ENCODE measurements at places on chromosomes 13 and 19. TPM values are rescaled to one million over a fixed set of nuclear protein-coding genes. Genes with fewer than 3 reads are reported as not detected.

- peak; percentile 74 for DNase-seq
Observed at GRCh38 chr19:15091918-15092753, 10.1 kb downstream of the OR1I1 start.

GRCh38 chr13:107450431-107450830 is 764.9 kb downstream of the LIG4 start:
- DNase-seq = no peak

GRCh38 chr19:58473775-58474174 is 2.4 kb upstream of the ZNF446 start:
- DNase-seq = no peak

- no peak for DNase-seq
Observed at GRCh38 chr13:111449041-111449440, 128.6 kb downstream of the TEX29 start.

- DNase-seq = peak; percentile 89
Observed at GRCh38 chr19:18416778-18417249, 2.4 kb upstream of the SSBP4 start.

GRCh38 chr19:5121266-5122120 is 152.6 kb downstream of the KDM4B start:
- no peak for DNase-seq

DNA sequence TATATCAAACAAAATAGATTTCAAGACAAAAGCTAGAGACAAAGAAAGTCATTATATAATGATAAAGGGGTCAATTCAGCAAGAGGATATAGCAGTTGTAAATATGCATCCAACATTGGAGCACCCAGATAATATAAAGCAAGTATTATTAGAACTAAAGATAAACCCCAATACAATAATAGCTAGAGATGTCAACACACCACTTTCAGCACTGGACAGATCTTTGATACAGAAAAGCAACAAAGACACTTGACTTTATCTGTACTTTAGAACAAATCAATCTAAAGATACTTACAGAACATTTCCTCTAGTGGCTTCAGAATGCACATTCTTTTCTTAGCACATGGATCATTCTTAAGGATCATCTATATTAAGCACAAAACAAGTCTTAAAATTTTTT is 59.1 kb upstream of the TEX29 start:
- DNase-seq = no peak

Gene TDRD3
- 32.5 TPM for polyA plus RNA-seq

- no peak for DNase-seq
Observed at GRCh38 chr13:111359930-111360329, 39.5 kb downstream of the TEX29 start.

DNA sequence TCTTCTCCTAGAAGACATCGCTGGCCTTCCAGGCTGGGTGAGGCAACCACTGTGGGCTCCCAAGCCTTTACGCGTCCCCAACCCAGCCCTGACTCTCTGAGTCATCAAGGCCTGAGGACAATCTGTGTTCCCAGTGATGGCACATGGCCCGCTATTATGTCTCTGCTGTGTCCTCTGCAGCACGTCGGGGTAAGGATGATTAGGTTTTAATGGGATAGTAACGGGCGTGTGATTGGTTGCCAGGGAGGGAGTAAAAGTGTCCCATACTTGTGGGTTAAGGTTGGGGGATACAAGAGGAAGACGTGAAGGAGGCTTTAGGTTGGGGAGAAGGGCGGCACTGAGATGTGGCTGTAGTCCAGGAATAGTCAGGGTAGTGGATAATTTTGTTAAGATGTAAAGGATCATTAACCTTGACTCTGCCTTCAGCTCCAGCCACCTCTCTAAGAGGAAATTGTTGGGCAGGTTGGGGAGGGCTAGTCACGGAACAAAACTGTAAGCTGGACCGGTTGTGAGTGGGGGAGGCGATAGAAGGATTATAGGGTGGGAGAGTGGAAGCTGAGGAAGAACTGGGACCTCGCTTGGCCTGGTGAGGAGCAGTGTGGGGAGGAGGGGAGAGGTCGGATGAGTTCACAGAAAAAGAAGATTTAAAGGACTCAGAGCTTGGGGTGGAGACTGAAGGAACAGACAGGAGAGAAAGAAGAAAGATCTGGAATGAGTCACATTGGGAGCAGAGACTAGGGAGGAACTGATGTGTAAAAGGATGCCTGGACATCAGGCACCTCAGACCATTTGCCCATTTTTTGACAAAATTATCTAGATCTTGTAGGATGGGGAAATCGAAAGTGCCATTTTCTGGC is 27.9 kb upstream of the IGFL1 start:
- no peak for DNase-seq

Gene FCHO1
- 3.1 TPM for polyA plus RNA-seq

Gene TNFSF11
- polyA plus RNA-seq = 0.37 TPM

DNA sequence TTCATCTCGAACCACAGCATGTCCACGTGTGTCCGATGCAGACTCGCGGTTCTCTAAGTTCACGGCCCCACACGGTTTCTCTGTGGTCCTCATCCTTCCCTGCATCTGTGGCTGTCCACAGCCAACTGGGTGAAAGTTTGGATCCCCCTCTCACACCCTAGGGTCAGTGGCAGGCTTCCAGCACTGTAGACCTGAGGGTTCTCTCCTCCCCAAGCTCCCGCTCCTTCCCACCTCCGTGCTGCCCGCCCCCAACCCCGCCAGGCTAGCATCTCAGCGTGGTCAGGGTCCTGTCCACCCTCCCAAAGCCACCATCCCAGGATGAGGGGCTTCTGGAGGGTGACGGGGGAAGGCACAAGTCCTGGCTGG is 3.0 kb downstream of the ANGPTL4 start:
- no peak for DNase-seq

Gene THSD1
- polyA plus RNA-seq = 7.3 TPM

- no peak for DNase-seq
Observed at GRCh38 chr19:18194554-18195238, 1.7 kb downstream of the MPV17L2 start.

Gene IGSF23
- 0.92 TPM for polyA plus RNA-seq

DNA sequence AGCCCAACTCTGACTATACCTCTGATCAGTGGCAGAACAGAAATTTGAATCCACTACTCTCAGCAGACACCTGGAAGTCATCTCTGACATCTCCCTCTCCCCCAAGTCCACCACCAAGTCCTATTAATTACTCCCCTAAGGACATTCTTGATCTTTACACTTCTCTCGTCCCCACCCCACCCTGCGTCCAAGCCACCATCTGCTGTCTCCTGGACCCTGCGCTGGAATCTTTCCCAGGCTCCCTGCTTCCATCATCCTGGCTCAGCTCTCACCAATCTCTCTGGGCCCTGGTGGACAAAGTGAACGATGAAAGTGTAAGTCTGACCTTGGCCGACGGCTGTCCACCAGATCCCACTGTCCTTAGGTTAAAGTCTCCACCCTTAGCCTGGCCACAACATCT is 145.6 kb upstream of the GJB6 start:
- DNase-seq = no peak

GRCh38 chr19:55408533-55408872 is 915 bp upstream of the UBE2S start:
- no peak for DNase-seq

Gene SLC25A30
- 31.8 TPM for polyA plus RNA-seq

DNA sequence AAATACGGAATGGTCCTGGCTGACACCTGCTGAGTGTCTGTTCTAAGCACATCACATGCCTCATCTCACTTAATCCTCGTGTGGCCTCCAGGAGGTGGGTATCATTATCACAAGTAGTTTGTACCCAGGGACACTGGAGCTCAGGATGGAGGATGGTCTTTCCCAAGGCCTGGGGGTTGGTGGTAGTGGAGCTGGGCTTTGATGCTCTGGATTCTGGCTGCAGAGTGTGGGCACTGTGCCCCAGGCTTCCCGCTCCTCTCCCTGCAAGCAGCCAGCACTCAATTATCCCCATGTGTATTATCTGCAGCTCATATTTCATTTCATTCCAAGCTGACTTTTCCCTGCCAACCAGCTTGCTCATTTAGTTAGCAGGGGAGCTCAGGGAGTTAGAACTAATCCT is 52.1 kb downstream of the SIAH3 start:
- DNase-seq = no peak

- no peak for DNase-seq
Observed at GRCh38 chr19:12843999-12844732, 5.9 kb downstream of the MAST1 start.

- no peak for DNase-seq
Observed at GRCh38 chr19:18385675-18386542, at the start of gene GDF15. Gene GDF15, plus strand, starts transcription at chr19:18386158. Its CDS starts 32 bp downstream, at chr19:18386190.

DNA sequence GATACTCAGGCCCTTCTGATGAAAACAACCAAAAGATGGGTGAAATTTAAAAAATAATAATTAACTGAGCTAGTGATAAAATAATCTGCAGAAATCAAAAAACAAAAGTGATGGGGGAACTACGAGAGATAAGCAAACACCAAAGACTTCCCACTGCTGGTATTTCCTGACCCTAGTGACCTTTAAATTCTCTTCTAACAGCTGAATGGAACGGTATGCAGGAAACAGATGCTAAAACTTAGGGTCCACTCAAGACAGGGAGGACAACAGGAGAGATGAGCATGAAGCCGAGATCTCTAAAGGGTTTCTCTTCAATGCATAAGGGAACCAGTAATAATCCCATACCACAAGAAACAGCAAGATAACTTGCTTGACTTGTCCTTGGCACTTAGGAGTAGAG is 50.8 kb downstream of the USP12 start:
- no peak for DNase-seq

- peak; percentile 21 for DNase-seq
Observed at GRCh38 chr13:113647351-113648215, 10.4 kb downstream of the ATP4B start.

DNA sequence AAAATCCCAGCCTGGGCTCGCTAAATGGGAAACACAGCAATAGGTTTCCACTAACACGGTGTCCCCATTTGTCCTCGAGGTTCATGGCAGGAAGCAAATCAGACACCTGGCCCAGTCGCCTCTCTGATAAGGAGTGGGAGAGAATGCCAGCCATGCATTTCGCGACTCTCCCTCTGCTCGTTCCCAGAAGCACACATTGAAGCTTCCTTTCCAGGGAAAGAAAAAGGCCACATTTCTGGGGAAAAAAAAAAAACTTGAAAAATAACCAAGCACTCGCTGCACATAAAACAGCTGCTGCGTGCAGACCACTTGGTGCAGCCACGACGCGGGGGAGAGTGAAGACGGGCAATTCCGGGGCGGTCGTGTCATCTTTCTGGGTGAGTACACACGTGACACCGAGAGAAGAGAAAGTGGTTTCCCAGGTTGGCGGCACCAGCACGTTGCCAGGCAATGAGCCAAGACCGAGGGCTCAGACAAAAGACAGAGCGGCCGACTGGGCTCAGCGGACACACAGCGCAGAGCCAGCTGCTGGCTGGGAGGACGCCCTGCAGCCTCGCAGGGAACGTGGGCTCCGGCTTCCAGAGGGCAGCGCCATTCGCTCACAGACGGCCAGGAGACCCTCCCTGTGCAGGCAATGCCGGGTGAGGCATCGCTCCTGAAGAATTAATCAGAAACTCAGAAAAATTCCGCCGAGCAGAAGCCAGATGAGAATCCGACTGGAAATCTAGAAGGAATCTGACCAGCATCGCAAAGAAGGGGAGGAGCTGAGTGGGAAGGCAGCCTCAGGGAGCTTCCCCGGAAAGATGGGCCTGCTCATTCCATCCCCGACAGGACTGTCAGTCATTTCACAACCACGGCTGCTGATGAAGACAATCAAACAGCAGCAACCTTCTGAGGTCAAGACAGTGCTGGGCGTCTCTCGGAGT is 83.2 kb upstream of the IRS2 start:
- DNase-seq = peak; percentile 76

- DNase-seq = no peak
Observed at GRCh38 chr19:6470173-6470572, 6.1 kb downstream of the CRB3 start.

Gene FAM124A
- 5.3 TPM for polyA plus RNA-seq

Gene OR1I1
- polyA plus RNA-seq = 0.06 TPM

- DNase-seq = no peak
Observed at GRCh38 chr13:23794267-23795161, 94.7 kb downstream of the MIPEP start.

Gene BEST2
- 0.13 TPM for polyA plus RNA-seq

GRCh38 chr19:1295169-1296012 is 9.7 kb downstream of the EFNA2 start:
- DNase-seq = no peak

Gene KLK1
- 1.3 TPM for polyA plus RNA-seq

DNA sequence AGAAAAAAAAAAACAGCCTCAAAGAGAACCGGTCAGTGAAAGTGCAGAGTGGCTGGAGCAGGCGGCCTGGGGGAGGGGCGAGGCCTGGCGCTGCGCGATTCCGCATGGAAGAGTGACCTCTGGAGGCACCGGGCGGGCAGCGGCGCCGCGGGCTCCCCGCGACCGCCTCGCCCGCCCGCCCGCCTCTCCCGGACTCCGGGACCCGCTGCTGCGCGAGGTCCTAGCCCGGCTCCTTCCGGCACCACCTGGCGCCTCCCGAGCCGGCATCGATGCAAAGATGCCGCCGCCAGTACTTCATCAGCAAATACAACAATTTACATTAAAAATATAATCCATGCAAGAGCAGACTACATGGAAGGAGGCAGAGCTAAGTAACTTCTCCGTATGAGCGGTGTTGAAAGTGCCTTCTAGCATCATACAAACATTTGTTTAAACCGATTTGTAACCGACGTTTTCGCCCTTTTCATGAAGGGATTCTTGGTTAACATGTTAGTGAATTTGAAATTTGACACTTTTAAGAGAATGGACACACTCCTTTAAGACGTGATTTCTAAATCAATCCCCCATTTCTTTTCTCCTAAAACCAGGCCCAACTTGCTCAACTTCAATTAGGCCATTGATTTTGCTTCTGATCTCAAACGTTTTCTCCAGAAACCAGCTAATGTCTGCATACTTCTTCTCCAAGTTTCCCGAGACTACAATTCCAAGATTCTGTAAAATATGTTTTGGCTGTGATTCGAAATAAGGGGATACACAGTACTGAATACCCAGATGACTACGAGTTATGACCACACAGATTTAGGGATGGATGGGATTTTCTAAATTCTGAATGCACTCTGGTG is 2.1 kb downstream of the EFNB2 start:
- DNase-seq = peak; percentile 81

DNA sequence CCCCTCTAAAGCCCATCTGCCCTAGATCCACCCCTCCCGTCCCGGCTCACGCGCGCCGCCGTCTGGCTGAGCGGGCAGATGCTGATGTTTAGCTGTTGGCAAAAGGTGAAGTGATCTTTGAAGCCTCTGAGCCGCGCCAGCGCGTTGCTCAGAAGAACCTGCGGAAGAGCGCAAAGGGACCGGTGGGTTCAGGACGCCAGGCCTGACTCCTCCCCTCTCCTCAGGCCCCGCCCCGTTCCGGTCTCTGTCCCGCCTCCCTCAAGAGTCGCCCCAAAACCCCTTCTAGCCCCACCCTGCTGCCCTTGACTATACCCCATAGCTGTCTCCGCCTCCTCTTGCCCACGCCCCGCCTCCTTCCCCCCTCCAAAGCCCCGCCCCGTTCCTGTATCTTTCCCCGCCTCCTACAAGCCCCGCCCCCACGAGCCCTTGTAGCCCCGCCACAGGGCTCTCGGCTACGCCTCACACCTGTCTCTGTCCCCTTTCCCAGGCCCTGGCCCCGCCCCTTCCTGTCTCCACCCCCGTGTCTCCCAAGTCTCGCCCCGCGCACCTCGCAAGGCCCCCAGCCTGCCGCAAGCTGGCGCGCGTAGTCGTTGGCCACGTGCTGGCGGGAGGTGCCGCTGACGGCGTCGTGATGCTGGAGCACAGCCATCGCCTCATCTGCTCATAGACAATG is 9.5 kb downstream of the MAN2B1 start:
- DNase-seq = no peak
